ENCODE measurements at places on chromosomes 2 and 18. TPM values are rescaled to one million over a fixed set of nuclear protein-coding genes. Genes with fewer than 3 reads are reported as not detected.

- H3K4me1 ChIP-seq, result peaks cover 15% of the 10 kb centered on the region
- no peak overlapping the region for H3K27ac ChIP-seq
- no peaks in the 10 kb centered on the region for H3K27me3 ChIP-seq
- peaks cover 77% of the 10 kb centered on the region for H3K36me3 ChIP-seq
Measured at GRCh38 chr2:85621338-85621737, 5.4 kb downstream of the USP39 start.

DNA sequence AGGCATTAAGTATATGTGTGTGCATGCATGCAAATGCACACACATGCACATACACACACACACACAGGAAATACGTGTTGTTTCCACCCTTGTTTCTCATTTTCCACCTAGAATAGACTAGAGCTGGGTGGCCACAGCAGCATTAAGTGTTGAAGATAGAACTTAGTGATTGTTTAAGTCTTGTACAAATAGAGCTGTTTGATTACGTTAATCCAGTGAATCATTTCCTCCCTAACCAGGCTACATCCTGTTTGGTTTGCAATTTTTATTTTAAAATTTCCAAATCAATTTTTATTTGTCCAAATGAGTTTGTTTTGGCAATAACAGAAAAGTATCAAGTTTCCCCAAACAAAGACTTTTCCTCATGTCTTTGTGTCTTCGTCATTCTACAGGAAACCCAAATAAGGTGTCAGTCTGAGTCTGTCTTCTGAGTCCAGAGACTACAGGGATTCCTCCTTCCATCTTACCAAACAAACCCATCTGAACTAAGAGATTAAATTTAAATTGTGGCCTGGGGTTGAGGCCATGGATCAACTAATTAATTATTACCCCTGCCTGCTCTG, 74.6 kb upstream of the GALNT5 start:
- no peaks in the 10 kb centered on the region for H3K36me3 ChIP-seq
- H3K27ac ChIP-seq, result peak overlapping the region; percentile 26
- H3K4me1 ChIP-seq, result peaks cover 15% of the 10 kb centered on the region
- H3K27me3 ChIP-seq, result no peaks in the 10 kb centered on the region
- no peak overlapping the region for H3K4me3 ChIP-seq

GRCh38 chr18:55779691-55780585, 191.9 kb upstream of the TCF4 start:
- peak; percentile 49 for DNase-seq
- H3K27ac ChIP-seq, result peak overlapping the region; percentile 76
- H3K27me3 ChIP-seq, result no peaks in the 10 kb centered on the region
- peaks cover 16% of the 10 kb centered on the region for H3K4me1 ChIP-seq

The TBR1 gene
- total RNA-seq, result not detected

The AFF3 gene
- 57.3 TPM for total RNA-seq
